ENCODE measurements at places on chromosomes 6 and 20.

DNA sequence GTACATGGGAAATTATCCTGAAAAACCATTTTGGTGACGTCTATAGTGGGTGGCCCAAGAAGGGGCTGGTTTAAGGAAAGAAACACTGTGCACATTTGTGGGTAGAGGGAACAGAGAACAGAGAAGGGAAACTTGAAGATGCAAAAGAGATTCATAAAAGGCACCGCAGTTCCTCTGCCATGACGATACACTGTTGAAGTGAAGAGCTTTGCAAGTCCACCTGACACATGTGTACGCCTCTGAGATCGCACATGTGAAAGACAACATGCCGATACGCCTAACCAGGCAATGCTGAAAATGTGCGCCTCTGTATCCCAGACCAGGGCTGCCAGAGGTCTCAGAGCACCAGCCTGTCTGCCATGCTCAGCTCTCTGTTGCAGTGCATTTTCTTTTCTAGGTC lies 180.9 kb downstream of the KIF16B start:
- no peak for DNase-seq

DNA sequence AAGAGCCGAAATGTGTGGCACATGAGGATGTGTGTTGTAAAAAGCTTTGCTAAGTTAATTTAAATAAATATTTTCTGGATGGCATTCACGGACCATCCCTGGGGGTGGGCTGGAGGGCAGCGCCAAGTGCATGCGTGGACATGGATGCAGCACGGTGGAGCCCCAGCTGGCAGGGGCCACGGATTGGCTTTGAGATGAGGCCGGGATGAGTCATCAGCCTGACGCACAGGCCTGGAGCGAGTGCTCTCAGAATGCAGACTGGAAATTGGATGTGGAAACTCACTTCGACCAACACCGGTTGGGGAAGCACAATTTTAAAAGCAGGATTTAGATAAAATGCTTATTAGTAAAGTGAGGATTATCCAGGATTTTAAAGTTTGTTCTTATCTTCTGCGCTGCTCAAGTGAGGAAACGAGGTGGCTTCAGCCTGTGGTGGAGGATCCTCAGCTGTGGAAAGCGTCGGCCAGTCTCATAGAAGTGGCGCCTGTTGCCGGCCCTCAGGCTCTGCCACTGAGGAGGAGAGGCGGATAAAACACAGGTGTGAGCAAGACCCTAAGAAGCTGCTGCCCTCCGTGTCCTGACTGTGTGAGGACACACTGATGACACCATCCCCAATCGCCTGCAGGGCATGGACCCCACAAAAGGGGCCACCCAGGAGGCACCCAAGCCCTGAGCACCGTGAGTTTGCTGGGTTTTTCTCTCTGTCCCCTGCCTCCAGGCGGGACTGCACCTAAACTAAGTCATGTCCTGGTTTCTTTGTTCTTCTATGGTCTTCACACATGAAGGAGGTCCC lies 279.7 kb downstream of the CDH4 start:
- no peak for DNase-seq

GRCh38 chr20:9837634-9838033 lies 1.2 kb downstream of the PAK5 start:
- no peak for DNase-seq

- no peak for DNase-seq
Measured at GRCh38 chr20:60144404-60144803, 186.2 kb downstream of the CDH26 start.

DNA sequence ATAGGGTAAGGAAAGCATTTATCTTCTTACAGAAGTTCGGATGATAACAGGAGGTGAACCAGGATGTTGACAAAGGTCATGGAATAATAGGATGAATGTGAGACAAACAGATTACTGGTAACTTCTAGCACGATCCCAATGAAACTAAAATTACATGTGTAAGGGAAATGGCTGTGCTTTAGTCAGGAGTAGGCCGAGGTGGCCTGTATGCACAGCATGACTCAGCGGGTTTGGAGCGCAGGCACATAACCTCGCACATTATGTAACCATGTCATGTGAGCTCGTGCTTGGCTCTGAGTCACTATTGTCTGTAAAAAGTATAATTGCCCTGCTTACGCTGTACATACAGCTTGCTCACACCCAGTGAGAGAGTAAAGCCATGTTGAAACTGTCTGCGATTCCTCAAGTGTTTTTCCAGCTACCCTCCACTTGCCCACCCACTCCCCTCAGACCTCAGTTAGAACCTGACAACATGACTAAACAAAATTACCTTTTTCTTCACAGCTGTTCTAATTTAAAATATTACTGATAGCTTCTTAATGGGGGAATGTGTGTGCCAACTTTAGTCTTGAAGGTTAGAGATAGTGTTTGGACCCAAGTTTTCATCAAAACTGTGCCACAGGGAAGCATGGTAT lies 8.2 kb downstream of the CYB5R4 start:
- peak; percentile 14 for DNase-seq

- no peak for DNase-seq
Measured at GRCh38 chr6:157172830-157173536, 150.3 kb downstream of the TMEM242 start.

GRCh38 chr6:72788188-72788587 lies 166.3 kb downstream of the KCNQ5 start:
- no peak for DNase-seq

- no peak for DNase-seq
Measured at GRCh38 chr20:17500826-17501225, 30.4 kb downstream of the BFSP1 start.

DNA sequence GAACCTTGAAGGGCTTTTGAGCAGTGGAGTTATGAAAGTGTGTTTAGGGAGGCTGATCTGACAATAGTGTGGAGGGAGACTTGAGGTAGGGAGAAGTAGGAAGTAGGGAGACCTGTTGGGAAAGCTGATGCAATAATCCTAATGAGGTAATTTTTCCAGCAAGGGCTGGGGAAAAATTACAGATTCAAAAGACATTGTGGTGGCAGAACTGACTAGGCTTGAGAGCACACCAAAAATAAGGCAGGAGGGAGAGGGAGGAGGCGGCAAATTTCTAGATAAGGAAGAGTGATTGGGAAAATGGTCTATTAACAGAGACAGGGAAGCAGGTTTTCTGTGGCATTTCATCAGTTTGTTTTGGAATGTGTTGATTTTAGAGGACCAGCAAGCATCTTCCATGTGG lies 5.5 kb downstream of the PRRT1 start:
- no peak for DNase-seq

- DNase-seq: no peak
Measured at GRCh38 chr6:55902796-55903195, 27.4 kb upstream of the BMP5 start.

- no peak for DNase-seq
Measured at GRCh38 chr6:4240148-4240547, 104.8 kb upstream of the ECI2 start.

GRCh38 chr6:15299430-15300131 lies 53.7 kb downstream of the JARID2 start:
- peak; percentile 26 for DNase-seq

DNA sequence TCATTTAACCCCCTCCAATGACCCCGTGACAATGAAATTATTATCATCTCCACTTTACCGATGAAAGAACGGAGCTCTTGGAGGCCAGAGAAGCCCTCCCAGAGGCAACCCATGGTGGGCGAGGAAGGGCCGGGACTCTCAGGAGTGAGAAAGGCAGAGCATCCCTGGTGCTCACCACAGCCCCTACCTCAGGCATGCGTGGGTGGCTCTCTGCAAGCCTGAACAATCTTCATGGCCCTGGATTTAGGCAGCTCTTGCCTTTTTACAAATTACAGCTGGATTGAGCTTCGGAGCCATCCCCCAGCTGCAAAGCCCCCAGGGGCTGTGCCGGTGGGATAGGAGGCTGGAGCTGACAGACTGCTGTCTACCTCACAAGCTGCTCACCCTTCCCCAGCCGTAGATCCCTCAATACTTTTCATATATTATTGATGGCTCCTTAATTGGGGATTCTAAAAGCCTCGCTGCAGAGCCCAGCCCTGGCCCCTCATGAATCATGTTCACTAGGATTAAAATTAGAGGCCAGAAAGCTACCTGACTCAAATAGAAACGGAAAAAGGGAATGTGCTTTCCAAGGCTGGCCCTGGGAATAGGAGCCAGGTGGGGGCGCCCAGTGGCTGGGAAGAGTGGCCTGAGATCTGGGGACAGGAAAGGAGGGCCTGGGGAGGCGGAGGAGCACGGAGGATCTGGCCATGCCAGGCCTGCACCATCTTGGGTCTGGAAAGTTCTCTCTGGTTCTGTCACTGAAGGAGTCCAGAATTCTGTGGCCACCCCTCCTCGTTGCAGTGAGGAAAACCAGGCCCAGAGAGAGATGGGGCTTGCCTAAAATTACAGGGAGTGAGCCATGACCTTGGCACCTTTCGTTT lies 29.1 kb downstream of the CPNE5 start:
- DNase-seq: no peak

DNA sequence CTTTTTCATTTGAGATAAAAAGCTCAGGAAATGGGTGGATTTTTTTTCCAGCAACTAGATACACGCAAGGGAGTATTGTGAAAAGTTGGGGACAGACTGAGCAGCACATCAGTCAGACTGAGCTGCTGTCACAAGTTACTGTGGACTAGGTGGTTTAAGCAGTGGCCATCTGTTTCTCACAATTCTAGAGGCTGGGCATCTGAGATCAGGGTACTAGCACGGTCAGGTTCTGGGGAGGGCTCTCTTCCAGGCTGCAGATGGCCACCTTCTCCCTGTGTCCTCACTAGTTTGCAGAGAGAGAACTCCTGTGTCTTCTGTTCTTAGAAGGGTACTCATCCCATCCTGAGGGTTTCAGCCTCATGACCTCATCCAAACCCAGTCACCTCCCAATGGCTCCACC lies 178.3 kb downstream of the SYNDIG1 start:
- DNase-seq: no peak

DNA sequence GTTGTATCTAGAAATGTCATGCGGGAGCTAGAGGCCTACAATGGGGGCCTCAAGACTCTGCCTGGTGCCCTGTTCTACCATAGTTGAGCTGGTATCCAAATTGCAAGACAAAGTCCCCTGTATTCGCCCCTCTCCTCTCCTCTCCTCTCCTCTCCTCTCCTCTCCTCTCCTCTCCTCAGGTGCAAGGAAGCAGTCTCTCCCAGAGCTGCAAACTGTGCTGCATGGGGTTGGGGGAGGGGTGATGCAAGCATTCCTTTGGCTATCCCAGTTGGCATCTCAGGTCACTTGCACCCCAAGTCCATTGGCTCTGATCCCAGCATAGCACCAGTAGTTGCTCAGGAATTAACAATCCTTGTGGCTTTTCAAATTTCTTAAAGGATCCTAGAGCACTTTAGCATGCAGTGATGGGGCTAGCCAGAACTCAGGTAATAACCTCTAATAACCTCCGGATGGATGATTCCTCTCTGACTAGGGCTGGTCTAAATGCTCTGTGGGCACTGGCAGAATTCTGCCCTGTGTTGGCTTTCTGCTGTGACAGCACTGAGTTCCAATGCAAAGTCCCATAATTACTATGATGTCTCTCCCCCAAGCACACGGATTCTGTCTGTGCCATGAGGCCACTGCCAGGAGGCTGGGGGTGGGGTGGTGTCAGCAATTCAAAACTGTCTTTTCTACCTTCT lies 35.3 kb downstream of the TAF11 start:
- no peak for DNase-seq

DNA sequence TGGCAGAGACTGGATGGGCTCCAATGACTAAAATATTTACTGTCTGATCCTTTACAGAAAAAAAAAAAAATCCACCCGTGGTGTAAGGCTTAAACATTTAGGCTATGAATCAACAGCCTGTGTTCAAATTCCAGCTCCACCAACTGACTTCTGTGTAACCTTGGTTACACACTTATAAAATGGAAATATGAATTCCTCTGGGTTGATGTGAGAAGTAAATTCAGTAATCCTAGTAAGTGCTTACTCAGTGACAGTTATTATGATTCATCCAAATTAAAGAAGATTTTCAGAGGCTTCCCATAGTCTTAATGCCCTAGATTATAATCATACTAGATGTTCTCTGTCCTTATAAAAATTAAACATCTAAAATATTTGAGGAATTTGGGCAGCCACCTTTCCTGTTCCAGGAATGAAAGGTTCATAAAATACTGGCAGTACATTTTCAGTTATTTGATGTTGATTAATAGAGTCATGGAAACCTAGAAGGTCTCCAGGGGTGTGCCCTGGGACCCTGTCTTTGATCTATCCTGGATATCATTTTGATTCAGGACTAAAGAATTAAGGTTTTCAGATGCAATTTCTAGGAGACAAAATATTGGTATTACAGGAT lies 180.3 kb upstream of the ZNF217 start:
- no peak for DNase-seq

DNA sequence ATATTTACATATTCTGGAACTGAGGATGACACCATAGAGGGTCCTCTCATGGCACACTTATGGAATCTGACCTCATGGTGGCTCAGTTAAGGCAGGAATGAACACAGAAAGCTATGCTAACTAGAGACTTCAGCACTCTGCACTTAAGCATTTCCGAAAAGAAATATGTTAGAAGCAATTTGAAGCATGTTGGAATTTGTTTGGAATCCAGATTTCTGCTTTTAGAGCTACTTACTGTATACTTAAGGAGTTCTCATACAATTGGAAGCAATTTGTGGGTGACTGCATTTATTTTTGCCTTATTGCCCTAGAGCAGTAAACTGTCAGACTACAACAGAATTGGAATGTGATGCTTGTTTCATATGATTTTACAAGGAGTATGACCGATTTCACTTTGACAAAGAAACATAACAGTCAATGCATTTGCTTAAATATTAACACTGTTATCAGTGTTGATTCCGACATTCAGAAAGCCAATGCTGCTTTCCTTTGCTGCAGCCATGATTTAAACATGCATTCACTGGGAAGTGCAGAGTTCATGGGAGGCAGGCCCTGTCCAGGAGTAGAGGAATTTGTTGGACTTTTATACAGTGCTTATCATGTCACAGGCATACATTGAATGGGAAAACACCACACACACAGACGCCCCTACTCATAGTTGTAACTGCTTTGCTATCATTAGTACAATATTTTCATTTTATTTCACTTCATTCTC lies 244.4 kb downstream of the SAMD5 start:
- DNase-seq: no peak

DNA sequence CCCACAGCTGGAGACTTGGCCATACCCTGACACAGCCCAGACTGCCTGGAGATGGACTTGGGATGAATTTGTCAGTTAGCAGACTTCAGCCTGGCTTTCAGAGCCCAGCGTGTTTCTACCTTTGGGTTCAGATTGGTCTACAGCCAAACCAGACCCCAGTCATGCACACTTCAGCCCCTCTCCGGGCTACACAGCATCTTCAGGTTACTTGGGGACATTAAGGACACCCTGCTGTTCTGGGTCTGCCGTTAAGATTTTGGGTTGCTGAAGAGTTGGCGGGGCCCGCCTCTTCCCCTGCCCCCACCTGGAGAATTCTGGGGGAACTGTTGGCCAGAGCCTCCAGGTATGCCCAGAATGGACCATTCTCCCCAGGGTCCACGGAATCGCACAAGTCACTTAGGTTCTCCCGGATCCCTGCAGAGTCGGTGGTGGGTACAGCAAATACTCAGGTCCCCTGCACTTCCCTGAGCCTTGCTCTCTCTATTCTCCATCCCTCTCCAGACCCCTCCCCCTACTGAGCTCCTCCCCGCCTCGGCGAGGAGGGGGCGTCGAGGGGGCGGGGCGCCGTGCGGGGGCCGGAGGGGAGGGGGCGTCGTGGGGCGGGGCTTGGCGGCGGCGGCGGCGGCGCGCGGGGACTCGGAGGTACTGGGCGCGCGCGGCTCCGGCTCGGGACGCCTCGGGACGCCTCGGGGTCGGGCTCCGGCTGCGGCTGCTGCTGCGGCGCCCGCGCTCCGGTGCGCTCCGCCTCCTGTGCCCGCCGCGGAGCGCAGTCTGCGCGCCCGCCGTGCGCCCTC lies at the start of gene PTK7:
Gene PTK7 (plus strand): TSS at position 645 of the 794 bp plus-strand sequence. CDS start 175 bp downstream, outside the sequence.
- peak; percentile 31 for DNase-seq

All from stimulated activated CD4-positive, alpha-beta T cell treated with anti-CD3 and anti-CD28 coated beads, Interleukin-1b, Interleukin-23, amount 100 ng/mL, for 48 hours (primary cell).